Endodermal cell (in vitro differentiated cells): ENCODE measurements at places on chromosomes 6 and 20.

GRCh38 chr6:41021832-41022231 lies 17.2 kb downstream of the UNC5CL start:
- DNase-seq: peak; percentile 65

DNA sequence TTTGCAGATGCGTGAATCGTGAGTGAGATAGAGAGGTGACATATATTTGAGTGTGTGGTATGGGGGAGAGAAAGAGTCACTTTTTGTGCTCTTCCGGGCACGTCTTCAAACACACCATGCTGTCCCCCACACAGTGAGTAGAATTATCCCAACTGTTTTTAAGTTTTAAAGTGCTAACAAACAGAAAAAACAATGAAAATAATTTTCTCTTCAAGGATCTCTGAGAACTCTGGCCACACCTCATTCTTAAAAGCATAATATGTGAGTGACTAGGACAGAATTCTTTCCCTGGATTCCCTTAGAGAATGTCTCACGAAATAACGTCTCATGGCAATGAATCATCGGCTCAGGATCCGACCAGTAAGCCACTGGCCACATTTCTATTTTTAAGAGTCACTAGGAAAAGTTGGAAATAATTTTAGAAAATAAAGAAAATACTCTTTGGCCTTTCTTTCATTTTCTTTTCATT lies 235.7 kb upstream of the ZNF217 start:
- DNase-seq: no peak

DNA sequence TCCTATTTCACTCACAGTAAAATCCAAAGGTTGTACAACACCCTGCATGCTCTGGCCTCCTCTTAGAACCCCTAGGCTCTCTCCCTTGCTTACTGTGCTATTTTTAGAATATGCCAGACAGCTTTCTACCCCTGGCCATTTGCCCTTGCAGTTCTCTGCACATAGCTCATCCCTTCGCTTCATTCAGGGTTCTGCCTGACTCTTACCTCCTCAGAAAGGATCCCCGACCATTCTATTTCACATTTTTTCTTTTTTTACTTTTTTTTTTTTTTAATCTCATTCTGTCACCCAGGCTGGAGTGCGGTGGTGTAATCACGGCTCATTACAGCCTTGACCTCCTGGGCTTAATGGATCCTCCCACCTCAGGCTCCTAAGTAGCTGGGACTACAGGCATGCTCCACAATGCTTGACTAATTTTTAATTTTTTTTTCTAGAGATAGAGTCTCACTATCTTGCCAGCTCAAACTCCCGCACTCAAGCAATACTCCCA lies 33.6 kb downstream of the COMMD7 start:
- DNase-seq: no peak

- no peak for DNase-seq
Observed at GRCh38 chr6:129498541-129498940, 211.4 kb downstream of the ARHGAP18 start.

- no peak for DNase-seq
Observed at GRCh38 chr6:144555066-144555465, 269.9 kb downstream of the UTRN start.

DNA sequence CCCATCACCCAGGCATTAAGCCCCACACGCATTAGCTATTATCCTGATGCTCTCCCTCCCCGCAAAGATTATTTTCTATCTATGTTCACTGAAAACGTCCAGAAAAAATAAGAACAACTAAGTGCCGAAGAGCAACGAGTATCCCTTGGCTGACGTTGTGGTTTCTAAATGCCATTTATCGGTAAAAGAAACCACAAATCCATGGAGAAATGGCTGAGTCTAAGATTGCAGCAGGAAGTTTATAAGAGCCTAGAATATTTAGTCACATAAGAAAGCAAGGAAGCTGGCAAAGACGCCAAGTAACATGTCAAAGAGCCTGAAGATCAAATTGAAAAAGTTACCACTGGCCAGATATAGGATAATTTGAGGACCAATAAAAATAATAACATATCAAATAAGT lies 18.1 kb upstream of the NOX3 start:
- DNase-seq: no peak

GRCh38 chr6:166279393-166279679 lies 28.9 kb downstream of the PRR18 start:
- no peak for DNase-seq

GRCh38 chr6:133743621-133744020 lies 145.3 kb upstream of the TCF21 start:
- DNase-seq: no peak

DNA sequence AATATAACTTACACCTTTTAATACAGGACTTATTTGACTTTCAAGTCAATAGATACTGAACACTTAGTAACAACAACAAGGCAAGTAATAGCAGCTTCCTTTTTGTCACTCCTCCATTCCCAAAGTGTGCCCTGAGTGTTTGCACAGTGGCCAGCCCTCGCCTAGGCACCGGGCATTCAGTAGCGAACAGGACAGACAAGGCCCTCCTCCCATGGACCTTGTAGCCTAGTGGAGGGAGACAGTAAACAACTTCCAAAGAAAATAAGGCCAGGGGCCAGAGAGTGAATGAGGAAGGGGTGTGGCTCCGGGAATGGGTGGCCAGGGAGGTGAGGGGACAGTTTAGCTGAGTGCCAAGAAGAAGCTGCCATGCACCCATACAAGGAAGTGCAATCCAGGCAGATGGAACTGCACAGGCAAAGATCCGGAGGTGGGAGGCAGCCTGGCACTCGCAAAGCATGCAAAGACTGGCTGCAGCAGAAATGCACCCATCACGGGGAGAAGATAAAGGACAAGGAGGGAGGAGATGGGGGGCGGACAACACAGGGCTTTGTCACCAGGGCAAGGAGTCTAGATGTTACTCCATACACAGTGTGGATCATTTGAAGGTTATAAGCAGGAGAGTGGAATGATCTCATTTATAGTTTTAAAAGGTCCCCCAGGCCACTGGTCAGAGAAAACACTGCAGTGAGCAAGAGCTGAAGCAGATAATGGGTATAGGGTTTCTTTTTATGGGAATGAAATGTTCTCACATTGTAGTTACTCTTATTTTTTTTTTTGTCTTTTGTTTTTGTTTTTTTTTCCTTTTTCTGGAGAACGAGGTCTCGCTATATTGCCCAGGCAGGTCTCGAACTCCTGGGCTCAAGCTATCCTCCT lies 32.2 kb downstream of the ATP9A start:
- no peak for DNase-seq

- DNase-seq: no peak
Observed at GRCh38 chr20:38336726-38337125, 9.6 kb upstream of the LBP start.

GRCh38 chr6:50826803-50827202 lies 8.1 kb downstream of the TFAP2B start:
- no peak for DNase-seq

DNA sequence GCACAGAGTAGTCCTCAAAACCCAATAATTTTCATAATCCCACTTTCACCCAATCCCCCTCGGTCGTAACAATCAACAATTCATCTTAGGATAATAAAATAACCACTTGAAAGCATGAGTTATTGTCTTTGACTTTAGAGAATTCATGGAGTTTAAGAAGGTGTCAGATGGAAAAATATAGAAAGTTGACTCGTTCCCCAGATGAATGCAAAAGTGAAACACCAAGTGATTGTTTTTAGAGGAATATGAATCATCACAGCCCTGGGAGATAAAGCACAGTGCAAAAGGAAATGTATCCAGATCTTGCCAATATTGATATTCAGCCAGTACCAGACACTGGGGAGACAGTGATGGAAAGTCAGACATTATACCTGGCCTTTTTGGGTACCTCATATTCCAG lies 860.5 kb downstream of the DHX35 start:
- no peak for DNase-seq

DNA sequence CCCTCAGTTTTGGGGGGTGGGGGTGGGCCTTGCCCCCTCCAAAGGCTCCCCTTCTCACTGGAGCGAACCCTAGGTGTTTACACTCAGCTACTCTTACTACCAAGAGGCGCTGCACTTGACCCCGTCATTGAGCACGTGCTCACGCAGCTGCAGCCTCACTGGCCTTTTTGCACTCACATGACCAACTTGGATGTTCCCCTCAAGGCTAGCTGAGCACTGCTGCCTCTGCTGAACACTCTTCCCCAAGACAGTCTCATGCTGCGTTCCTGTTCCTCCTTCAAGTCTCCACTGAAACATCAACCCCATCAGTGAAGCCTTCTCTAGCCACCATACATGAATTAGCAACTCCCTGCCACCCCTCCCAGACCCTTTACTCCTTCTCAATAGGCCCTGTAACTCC lies 4.0 kb downstream of the SOD2 start:
- DNase-seq: no peak

DNA sequence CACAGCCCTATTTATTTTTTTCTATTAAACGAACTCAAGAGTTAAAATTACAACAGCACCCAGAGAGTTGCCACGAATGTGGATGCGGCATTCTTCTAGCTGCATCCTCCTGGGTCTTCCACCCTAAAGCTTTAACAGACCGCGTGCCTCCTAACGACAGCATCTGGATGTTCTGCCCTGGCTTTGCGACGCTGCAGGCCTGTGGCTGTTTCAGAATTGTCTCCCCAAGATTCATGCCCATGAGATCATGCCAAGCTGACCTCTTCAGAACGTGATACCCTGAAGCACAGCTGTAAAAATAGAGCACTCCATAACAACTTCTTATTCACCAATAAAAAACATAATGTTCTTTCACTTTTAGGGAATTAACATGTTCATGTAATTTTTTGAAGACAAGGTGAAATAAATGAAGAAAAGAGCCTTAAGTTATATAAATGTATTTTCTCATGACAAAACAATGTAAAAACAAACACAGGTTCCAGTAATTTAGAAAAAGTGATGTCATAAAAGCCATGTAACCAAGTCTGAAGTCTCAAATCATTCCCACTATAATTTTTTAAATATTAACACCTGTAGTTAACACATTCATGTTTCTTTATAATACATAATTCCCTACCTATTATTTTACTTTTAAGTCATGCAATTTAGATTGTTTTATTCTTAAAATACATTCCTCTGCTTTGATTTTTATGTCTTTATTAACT lies 26.5 kb downstream of the HIVEP2 start:
- no peak for DNase-seq

- DNase-seq: no peak
Observed at GRCh38 chr6:35936681-35937359, 15.9 kb upstream of the SRPK1 start.

DNA sequence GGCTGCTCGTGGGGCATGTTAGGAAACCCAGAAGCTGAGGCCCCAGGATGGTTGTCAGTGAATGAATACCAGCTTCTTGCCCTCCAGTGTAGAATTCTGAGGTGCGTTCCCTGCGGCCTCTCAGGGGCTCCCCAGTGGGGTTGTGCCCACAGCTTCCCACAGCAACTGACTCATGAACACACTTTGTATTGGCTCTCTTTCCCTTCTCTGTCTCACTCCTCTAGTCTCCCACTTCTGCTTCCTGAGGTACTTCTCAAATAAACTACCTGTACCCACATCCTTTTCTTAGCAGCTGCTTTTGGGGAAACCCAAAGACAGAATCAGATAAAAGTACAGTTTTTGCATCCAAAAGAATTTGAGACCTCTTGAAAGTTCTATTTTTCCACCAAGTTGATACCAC lies 107.7 kb upstream of the JAG1 start:
- DNase-seq: no peak

- no peak for DNase-seq
Observed at GRCh38 chr6:70652216-70652615, 15.5 kb upstream of the SMAP1 start.

DNA sequence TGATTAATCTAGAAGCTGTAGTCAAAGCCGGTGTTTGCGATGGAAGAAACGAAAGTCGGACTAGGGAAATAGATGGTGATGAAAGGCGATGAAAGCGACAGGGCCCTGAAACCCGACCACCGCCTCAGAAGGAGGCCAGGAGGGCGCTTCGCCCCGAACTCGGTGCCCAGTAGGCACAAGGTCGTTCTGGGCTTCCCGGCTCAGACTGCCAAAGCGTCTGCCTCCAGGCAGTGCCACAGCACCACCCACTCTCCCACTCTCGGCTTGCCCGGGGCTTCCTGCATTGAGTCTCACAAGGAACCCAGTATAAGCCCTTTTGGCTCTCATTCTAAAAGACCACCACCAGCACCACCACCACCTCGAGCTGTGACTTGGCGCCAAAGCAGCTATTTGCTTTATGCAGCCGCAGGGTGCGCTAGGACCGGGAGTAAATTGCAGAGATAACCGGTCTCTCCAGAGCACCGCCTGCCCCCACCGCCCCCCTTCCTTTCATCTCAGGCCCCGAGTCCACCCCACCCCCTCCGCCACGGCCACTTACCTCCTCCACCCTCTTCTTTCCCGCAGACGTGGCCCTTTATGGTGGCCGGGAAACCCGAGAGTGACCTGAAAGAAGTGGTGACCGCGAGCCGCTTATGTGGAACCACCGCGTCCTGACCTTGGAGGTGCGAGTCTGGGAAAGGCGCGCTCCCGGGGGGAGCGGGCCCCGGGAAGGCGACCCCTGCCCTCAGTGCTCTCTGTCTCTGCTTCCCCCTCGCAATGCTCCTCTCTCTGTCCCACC lies 2.4 kb downstream of the TCF21 start:
- peak; percentile 84 for DNase-seq

- no peak for DNase-seq
Observed at GRCh38 chr20:42313704-42314103, 695.5 kb upstream of the CHD6 start.

- DNase-seq: no peak
Observed at GRCh38 chr6:133899556-133899955, 10.6 kb downstream of the TCF21 start.

- no peak for DNase-seq
Observed at GRCh38 chr6:112439432-112439831, 92.3 kb downstream of the RFPL4B start.

DNA sequence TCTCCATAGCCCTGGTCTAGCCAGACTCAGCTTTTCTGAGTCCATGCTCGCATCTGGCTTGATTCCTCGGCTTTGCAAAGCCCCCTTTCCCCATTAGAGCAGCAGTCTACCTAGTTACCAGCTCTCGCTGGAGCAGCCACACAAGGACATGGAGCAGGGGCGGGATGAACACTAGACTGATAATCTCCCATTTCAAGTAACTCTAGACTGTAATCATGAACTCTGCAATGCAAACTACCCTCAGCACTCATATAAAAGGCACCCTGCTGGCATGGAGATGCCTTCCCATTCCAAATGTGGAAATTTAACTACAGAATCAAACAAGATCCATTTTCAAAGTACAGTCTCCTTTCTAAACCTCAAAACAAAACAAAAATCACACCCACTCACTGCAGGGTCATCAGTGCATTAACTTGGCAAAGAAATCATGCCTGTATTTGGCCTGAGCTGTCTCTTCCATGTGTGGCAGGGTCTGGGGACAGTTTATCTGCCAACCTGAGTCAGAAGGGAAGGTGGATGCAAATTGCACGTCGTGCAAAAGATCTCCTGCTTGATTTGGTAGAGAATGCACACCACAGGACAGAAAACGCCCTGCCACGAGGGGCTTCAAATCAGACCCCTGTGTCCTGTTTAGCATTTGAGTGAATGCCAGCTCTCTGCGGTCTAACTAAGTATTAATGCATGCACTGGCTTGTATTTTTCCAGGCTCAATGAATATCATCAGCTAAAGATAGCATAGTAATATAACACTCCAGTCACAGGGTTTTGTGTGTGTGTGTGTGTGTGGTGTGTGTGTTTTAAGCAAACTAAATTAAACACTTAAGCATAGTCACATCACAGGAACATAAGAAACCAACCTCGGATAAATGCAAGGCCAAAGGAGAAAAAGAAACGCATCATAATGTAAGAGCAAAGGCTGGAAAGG lies 85.3 kb downstream of the MYLK4 start:
- no peak for DNase-seq
